ENCODE measurements at places on chromosomes 6 and 20. TPM values are rescaled to one million over a fixed set of nuclear protein-coding genes. Genes with fewer than 3 reads are reported as not detected.

The KIF25 gene
- total RNA-seq, result not detected

The KLC4 gene
- total RNA-seq, result 18.0 TPM

The PNPLA1 gene
- not detected for total RNA-seq

The DACT2 gene
- total RNA-seq, result not detected

The CCR6 gene
- 0.79 TPM for total RNA-seq

The CAGE1 gene
- total RNA-seq, result not detected

The BPI gene
- not detected for total RNA-seq

The LGSN gene
- total RNA-seq, result not detected

The BMP7 gene
- total RNA-seq, result not detected

The ABCC10 gene
- total RNA-seq, result 48.8 TPM

The COL21A1 gene
- not detected for total RNA-seq

The APCDD1L gene
- total RNA-seq, result not detected

The BNIP5 gene
- not detected for total RNA-seq

The CEP162 gene
- total RNA-seq, result 7.8 TPM

The NPEPL1 gene
- total RNA-seq, result 42.9 TPM

The SLC17A4 gene
- not detected for total RNA-seq
